ENCODE measurements at places on chromosomes 5 and 9.

GRCh38 chr5:76062502-76063041 lies 20.6 kb upstream of the SV2C start:
- no peak for DNase-seq

DNA sequence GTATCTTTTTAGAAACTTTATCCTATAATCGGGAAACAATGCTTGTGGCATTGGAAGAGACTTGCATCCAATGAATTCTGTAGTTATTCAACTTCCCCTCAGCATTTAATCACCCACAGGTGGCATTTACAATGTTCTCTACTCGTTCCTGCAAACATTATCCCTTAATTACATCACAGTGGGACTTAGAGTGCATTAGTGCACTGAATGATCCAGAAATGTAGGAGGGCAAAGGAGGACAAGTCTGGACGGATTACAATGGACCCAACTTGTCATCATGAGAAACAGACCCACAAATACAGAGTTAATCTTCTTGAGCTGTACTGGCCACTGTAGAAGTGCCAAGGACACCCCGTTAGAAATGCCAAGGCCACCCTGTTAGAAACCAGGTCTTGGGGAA lies 129.1 kb downstream of the DOCK8 start:
- no peak for DNase-seq

DNA sequence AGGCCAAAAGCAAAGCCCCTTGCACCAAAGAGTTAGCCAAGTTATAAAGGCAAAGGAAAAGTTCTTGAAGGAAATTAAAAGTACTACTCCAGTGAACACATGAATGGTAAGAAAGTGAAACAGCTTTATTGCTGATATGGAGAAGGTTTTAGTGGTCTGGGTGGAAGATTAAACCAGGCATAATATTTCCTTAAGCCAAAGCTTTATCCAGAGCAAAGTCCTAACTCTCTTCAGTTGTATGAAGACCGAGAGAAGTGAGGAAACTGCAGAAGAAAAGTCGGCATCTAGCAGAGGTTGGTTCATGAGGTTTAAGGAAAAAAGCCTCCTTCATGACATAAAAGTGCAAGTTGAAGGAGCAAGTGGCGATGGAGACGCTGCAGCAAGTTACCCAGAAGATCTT lies 3.1 kb upstream of the NUDT12 start:
- no peak for DNase-seq

- DNase-seq: no peak
Measured at GRCh38 chr9:112180387-112180881, 5.3 kb upstream of the SUSD1 start.

DNA sequence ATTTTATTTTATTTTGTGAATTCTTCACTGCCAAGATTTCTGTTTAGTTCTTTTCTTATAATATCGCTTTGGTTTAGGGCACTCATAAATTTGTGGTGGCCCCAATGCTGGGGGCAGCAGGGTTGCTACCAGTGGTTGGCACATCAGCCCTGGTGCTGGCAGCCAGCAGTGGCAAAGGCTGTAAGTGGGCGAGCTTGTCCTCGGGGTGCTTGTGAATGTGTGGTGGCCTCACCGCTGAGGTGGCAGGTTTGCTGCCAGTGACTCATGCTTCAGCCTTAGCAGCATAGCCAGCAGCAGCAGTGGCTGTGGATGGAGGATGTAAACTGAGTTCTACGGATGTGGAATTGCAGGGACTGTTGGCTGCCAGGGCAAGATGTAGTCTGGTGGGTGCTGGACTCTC lies 262.9 kb upstream of the DMAC1 start:
- DNase-seq: no peak

DNA sequence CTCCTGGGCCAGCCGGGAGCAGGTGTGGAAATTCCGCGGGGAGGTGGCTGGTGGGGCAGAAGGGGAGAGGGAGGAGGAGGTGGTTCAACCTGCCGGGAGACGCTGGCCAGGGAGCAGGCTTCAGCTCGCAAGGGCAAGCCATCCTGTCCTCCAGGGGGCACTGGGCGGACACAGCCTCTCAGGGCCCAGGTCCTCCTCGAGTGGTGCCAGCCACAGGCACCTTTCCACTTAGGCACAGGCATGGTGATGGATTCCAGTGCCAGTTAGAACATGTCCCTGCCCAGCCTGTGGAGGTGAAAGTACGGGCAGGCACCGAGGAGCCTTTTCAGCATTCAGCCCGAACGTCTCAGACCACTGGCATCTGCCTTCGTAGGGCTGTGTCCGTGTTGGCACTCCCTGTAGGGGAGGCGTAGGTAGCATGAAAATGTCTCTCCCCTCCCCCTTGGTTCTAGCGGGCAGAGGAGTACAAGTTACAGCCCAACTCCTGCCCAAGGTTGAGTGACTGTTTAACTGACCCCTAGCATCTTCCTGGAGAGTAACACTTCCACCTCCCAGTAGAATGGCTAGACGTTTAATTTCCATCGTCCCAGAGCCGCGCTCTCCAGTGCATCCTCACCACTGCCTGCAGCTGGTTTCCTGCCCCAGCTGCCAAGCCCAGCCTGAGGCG lies 48.9 kb downstream of the DAB2IP start:
- peak; percentile 50 for DNase-seq

DNA sequence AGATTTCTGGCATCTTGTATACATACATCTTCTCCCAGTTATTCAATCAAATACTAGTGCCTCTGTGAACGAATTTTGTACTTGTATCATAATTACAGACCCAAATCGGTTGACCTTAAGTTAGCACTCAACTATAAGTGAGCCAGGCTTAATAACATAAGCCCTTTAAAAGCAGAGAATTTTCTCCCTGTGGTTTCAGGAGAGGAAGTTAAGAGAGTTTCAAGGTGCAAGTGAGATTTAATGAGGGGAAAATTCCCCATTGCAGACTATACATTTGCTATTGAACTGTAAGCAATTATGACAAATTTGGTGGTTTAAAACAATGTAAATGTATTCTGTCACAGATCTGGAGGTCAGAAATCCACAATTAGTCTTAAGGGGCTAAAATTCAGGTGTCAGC lies 261.9 kb upstream of the NREP start:
- no peak for DNase-seq

DNA sequence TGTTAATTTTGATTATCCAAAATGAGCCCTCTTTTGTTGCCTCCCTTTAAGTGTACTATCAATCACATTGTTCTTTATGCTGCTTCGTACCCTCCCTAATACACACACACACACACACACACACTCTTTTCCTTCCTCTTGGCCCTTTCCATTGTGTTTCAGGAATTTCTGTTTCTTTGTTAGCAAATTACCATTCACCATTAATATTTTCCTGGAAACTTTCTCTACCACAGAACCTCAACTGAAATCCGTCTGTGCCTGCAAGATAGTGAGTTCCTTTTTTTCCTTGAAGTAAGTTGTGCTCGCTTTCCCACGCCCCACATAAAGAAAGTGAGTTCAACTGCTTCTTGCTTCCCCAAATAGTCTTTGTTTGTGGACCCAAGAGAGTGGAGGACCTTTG lies 61.8 kb downstream of the SMIM15 start:
- no peak for DNase-seq

DNA sequence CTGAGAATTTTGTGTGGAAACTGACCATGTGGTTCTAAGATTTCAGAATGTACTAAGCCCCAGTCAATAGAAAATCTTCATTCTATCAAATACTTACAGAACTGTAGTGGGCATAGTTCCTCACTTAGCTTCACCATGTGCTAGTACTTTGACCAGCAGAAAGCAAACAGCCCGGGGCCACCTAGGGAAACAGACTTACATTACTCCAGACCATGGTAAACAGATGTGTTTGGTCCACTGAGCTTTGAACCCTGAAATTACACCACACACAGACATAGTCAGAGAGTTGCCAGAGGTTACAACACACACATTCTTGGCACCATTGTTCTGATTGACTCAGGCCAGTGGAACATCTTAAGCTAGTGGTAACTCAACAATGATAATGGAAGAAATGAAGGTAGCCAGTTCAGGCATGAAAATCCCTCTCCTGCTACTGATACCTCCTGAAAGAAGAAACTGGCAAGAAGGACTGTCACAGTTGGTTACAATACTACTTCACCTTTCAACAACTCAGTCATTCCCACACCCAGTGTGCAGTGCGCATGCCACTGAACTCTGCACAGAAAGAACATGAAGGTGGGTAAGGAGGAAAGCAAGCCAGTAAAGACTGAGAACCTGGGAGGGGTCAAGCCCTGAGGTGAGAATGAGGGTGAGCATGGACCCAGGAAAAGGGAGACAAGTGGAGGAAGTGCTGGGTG lies 18.7 kb upstream of the LECT2 start:
- no peak for DNase-seq

DNA sequence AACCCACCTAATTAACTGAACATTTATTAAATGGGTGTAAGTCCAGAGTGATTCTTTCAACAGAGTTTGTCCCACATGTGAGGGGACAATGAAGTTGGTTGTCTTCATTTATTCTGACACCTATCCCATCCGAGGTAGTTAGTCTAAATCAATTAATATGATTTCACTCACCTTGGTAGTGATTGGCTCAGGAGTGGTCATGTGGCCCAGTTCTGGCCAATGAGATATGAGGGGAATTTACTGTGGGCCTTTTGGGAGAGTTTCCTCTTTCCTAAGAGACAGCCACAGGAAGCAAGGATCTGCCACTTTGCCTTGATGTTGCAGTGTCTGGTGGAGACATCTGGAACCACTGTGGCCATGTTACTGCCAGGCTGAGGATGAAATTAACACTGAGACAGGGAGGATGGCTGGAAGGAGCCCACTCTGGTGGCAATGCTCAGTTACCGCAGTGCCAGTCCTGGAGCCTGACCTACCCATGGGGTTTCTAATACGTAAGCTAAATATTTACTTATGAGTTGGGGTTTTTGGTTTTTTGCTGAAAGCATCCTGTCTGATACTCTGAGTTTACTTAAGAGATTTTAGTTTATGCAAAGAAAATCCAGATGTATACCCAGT lies 118.6 kb downstream of the FGF18 start:
- no peak for DNase-seq

DNA sequence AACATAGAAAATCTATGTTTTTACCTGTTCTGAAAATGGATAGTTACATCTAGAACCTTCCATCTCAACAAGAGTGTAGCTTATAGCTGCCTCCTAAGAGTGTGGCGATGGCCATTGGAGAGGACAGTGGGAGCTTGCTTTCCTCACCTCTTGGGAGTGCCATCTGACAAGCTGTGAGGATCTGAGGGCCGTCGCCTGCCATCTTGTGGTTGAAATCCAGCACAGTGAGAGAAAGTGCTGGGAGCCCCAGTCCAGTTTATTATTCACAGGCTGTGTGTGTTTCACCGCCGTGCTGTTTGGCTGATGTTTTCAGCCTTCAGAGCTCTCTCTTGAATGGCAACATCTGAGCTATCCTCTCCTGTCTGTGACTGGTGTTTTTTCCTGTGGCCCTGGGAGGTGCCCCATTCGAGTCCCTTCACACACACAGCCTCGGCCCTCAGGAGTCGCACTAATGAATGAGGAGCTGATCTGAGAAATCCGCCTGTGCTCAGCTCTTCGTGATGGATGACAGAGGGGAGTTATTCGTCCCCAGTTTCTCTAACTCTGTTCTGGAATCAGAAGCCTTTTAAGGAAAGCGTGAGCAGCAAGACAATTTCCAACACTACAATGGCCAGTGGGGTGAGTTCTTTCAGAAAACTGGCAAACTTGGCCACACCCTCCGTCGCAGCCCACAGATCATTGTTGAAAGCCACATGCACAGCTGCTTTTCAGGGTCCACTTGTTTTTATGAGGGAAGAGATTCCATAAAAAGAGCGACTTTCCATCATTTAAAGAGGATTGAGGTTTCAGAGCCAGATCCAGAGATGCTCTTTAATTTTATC lies 170.3 kb downstream of the PDZD2 start:
- DNase-seq: peak; percentile 71

GRCh38 chr5:160369990-160370712 lies at the start of gene C1QTNF2:
Gene C1QTNF2, minus strand, starts transcription at chr5:160370626. Its CDS starts 15,615 bp downstream, at chr5:160355011.
- peak; percentile 27 for DNase-seq

DNA sequence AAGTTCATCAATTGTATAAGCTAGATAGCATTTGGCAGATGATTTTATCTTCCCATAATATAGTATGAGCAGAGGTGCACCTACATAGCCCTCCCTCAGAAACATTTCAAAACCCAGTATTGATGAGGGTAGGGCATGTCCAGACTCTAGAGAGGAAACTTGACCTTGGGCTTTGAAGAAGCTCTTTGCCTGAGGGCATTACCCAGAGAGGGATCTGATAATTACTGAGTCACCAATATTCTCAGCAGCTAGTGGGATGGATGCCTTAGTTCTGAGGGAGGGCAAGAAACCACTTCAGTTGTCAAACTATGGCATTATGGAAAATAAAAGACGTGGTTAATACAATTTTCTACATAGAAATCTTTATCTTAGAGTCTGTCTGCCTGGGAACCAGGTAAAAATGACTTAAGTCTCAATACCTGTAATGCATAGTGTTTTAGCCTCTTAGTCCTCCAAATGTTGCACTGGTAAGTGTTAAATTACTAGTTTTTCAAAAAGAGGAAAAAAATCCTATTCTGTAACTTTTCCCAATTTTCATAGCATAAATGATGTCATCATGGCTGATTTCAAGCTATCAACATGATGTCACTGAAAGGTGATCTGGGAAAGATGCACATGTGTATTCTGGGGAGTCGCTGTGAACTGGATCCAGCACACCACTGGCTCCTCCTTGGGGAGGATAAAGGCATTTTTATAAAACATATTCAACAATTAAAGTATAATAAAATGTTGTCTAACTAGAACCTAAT lies 809.0 kb downstream of the KCTD16 start:
- no peak for DNase-seq

GRCh38 chr9:78028926-78029325 lies 2.7 kb downstream of the GNAQ start:
- DNase-seq: no peak

DNA sequence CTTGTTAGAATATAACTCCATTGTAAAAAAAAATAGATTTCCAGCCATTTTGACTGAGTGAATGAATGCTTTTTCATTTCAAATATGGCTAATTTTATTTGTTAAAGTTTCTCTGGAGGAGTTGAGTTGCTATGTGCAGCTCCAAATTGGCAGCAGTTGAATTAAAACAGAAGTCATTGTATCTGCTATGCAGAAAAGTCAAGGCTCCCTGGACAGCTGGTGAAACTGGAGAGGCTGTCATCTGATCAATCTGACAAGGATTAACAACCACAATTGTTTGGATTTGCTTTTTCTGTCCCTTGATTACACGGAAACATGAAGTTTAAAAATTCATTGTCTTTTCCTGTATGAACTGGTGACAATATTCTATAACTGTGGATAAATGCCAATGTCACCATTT lies 713.9 kb downstream of the EFNA5 start:
- DNase-seq: no peak

DNA sequence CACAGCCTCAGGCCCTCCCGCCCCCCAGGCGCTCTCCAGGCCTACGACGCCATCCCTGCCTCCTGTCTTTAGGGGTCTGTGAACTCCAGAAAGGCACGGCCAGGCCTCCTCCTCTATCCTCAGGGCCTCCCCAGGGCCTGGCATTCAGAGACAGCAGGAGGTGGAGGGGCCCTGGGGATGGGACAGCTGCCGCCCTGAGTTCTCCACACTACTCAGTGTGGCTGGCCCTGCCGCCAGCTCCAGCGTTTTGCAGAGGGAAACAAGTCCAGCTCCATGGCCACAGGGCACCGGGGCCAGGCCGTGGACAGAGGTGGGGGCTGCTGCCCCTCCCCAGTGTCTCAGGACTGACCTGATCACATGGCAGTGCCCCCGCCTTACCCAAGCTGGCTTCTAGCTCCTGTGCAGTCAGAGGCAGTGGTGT lies 16.4 kb downstream of the SH3GLB2 start:
- DNase-seq: no peak
